ENCODE measurements at places on chromosomes 2 and 18.

DNA sequence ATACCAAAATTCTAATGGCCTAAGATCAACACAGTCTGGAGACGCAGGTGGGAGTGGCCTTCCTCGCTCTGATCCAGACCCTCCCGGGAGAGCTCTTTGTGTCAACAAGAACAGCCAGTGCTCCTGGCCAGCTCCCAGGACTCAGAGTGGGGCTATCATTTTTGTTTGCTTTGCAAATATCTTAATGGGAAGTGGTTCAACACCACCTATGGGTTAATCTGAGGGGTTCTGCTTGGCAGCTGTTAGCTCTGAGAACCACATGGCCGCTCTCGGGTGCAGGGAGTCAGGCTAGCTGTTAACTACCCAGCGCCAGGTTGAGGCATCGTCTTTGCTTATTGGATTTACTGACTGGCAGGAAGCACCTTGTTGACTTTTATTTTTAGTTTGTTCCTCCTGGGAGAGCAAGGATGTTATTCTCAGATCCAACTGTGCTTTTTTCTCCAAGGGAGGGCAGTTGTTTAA lies 184.8 kb upstream of the SP5 start:
- no peak for DNase-seq

- DNase-seq, result no peak
These were observed 13.8 kb upstream of the NCOA1 start for GRCh38 chr2:24477229-24477628.

DNA sequence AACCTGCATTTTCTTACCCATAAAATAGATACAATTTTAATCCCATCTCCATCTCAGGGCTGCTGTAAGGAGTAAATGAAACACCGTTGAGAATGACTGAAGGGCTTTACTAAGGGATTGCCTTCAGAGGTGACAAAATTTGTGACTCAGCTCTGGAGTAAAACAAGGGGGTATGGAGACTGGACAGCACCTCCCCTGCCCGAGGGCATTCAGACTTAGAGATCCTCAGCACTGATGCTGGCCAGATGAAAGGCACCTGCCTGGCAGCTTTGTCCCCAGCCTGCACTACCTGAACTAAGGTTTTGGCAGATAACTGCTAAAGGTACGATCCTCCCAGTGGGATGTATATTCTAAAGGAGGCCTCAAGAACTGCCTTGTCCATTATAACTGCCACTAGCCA lies 105.9 kb upstream of the STPG4 start:
- DNase-seq, result no peak

DNA sequence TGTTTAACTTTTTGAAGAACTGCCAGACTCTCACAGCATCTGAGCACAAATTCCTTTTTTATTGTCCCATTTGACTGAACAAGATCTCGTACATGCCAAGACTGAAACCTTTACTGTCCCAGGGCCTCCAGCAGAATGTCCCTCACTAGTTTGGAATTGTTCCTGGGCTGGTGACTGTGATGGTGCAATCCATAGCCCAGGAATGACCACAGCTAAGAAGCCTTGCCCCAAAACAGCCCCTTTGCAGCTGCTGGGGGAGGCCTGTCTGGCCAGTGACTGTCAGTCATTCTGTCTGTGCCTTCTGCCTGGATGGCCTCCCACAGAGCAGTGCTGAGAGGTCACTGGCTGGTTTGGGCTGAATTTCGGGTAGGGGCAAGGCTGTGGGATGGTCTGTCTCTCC lies 184.5 kb upstream of the MSH6 start:
- DNase-seq, result no peak

- DNase-seq, result no peak
These were observed 27.5 kb downstream of the INHBB start for GRCh38 chr2:120373424-120373823.

DNA sequence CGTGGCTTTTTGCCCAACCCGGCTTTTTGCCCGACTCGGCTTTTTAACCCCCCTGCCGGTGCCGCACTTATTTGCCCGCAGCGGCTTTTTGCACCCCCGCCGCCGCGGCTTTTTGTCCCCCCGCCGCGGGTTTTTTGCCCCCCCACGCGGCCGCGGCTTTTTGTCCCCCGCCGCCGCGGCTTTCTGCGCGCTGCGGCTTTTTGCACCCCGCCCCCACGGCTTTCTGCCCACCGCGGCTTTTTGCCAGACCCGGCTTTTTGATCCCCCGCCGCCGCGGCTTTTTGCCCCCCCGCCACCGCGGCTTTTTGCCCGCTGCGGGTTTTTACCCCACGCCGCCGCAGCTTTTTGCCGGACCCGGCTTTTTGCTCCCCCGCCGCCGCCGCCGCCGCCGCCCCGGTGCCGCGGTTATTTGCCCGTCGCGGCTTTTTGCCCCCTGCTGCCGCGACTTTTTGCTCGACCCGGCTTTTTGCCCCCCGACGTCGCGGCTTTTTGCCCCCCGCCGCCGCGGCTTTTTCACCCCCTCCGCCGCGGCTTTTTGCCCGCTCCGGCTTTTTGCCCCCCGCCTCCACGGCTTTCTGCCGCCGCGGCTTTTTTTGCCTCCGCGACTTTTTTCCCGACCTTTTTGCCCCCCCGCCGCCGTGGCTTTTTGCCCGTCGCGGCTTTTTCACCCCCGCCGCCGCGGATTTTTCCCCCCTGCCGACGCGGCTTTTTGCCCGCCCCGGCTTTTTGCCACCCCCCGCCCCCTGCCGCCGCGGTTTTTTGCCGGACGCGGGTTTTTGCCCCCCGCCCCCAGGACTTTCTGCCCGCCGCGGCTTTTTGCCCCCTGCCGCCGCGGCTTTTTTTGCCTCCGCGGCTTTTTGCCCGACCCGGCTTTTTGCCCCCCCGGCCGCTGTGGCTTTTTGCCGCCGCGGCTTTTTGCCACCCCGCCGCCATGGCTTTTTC lies 2786.5 kb downstream of the RPIA start:
- DNase-seq, result no peak

- DNase-seq, result no peak
These were observed 647.7 kb upstream of the ZNF804A start for GRCh38 chr2:183950673-183951072.

- no peak for DNase-seq
These were observed 80.7 kb upstream of the NABP1 start for GRCh38 chr2:191597186-191597751.

- DNase-seq, result no peak
These were observed 78.1 kb downstream of the TWIST2 start for GRCh38 chr2:238925816-238926521.

DNA sequence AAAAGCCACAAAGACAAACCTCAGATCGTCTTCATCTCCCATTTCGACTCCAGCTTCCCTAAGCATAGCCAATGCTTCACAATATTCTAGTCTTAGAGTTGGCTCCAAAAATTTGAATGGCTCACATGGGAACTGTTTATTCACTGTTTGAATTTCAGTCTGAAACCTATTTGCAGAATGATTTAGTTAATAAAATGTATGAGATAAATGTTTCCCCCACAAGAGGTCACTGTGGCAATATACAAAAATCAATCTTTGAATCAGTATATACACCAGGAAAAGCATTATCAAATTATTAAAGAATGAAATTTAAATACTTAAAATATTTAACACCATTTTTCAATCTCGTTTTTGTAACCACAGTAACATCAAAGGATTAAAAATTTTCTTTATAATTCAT lies 40.0 kb upstream of the MCM6 start:
- DNase-seq, result no peak

DNA sequence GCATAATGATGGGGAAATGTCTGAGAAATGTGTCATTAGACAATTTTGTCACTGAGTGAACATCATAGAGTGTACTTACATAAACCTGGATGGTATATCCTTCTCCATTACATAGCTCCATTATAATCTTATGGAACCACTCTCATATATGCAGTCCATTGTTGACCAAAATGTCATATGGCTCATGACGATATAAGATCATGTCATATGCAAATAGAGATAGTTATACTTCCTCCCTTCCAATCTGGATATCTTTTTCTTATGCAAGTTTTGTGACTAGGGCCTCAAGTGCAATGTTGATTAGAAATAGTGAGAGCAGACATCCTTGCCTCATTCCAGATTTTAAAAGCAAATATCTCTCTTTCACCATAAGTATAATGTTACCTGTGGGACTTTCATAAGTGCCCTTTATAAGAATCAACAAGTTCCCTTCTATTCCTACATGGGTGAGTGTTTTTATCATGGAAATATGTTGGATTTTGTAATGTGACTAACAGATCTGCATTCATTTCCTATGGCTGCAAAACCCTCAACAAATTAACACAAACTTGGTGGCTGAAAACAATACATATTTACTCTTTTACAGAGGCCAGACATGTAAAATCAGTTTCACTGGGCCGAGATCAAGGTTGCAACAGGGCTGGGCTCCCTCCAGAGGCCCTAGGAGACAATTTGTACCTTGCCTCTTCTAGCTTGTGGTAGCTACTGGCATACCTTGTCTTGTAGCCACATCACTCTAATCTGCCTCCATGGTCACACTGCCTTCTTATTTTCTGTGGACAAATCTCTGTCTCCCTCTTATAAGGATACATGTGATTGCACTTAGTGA lies 21.6 kb upstream of the SULT1C4 start:
- no peak for DNase-seq

DNA sequence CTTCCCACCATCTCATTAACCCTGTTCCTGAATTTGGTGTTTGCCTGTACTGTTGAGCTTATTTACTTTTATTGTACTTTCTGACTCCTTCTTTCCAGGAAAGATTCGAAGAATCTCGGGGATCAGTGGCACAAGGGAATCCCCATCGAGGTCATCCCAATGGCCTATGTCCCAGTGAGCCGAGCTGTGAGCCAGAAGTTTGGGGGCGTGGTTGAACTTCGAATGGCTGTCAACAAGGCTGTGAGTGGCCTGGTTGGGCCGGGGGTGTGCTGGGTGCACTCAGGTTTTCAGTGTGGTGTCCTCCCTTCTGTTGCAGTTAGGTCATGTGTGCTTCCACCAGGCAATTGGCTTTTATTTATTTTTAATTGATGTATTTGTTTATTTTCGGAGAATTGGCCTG lies 45.0 kb downstream of the RPIA start:
- DNase-seq, result no peak

GRCh38 chr2:40311026-40311425 lies 140.9 kb downstream of the SLC8A1 start:
- no peak for DNase-seq

DNA sequence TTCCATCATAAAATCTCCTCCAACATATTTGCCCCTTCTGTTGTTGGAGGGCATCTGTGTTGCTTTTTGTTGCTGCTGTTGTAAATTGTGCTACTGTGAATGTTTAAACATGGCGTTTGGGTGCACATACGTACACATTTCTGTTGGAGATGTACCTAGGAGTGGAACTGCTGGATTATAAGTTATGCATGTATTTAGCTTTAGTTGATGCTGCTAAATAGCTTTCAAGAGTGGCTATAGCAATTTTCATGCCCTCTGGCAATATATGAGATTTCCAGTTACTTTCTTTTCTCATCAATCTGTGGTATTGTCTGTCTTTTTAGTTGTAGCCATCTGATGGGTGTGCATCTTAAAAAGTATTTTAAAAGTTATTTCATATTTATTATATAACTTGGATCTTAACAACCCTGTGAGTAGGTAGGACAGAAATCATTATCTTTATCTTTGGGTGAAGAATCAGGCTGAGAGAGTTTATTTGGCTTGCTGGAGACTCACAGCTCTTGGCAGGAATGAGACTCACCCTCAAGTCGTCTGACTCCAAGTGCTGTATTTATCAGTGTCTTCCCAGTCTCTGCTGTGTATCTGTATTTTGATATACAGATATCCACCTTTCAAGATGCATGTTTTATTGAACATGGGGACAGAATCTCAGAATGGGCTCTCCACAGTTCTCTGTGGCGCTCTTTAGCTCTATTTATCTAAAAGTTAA lies 16.9 kb downstream of the ZNF236 start:
- no peak for DNase-seq

DNA sequence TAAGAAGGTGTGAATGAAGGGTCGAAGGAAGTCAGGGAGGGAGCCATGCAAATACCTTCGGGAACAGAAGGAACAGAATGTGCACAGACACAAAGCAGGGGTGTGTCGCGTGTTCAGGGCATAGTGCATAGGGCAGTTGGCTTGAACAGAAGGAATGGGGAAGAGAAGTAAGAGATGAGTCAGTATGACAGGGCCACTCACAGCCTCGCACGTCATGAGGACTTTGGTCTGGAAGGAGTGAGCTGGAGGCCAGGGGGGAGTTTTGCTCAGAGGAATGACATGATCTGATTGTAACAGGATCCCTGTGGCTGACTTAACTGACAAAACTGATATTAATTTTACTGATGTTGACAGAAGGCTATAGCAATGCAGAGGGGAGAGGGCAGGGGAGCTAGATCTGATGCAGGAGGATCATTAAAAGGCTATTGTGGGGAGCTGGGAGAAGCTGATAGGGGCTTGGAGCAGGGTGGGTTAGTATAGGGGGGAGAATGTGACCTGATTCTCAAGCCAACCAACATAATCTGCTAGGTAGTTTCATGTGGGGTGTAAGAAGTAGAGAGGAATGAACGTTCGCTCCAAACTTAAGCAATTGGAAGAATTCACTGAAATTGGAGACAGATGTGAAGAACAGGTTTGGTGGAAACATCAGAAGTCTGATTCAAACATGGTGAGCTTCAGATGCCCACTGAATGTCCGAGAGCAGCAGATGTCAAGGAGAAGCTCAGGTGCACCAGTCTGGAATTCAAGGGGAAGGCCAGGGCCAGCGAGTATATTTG lies 60.4 kb upstream of the COPS8 start:
- DNase-seq, result no peak

- DNase-seq, result no peak
These were observed 53.1 kb upstream of the BBS5 start for GRCh38 chr2:169426069-169426663.

DNA sequence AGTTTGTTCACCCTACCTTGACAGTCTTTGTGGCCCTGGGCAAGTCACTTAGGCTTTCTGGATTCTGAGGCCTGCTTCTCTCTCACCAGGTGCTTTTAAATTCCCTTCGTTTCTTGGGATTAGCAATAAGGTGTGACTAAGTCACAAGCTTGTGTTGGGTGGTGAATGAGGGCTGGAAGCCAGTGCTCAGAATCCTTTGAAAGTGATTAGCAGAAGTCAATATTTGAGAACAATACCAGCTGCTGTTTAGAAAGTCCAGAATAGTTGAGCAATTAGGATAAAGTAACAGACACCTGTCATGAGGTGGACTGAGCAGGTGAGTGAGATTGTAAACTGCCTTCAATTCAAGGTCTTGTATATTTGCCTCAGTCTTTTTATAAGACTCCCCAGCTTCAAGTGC lies 19.3 kb upstream of the MGAT5 start:
- DNase-seq, result no peak

DNA sequence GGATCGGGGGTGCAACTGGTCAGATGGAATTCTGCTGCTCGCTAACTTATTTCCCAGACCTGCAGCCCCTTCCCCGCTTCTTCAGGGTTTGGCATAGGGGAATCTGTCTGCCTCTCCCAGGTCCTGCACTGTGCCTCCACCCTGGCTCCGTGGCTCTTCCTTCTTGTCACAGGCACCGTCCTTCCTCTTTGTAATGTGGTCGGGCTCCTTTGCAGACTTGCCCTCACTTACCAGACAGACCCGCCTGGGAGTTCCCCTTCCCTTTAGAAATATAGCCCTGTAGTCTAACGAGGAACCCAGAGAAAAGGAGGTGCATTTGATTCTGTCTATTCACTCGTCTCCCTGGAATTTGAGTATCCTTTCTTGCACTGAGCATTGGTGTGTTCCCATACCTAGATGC lies 63.9 kb upstream of the PAX8 start:
- no peak for DNase-seq

Data from stimulated activated CD8-positive, alpha-beta memory T cell treated with anti-CD3 and anti-CD28 coated beads, Interleukin-4, amount 100 ng/mL, for 24 hours (primary cell).